Hematopoietic multipotent progenitor cell (in vitro differentiated cells): ENCODE measurements at places on chromosomes 1 and 21.

DNA sequence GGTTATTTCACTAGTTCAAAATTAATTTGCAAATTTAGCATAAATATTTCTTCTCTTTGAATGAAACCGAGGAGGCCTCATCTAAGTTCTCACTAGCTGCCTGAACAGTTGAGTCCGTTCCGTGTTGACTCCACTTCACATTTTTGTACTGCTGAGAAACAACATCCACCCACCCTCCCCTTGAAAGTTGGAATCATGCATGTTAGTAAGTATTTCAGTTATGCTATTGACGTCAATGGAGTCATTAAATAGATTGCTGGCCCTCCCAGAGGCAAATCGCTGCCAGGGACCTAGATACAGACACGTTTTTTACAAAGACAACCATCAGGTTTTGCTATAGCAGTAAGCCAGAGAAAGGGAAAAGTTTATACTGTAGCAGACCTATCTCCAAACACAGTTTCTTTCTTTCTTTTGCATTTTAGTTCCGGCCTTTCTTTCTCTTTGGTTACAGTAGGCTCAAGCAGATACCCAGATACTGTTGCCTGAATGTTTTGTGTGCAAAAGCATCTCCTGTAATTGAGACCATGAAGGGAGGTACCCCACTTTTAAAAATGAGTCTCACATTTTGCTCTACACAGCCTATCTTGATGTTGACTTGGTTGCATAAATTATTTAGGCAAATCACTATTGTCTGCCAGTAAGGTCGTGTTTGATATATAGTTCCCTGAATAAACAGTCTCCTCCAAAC lies 262.6 kb upstream of the SGIP1 start:
- DNase-seq = no peak

DNA sequence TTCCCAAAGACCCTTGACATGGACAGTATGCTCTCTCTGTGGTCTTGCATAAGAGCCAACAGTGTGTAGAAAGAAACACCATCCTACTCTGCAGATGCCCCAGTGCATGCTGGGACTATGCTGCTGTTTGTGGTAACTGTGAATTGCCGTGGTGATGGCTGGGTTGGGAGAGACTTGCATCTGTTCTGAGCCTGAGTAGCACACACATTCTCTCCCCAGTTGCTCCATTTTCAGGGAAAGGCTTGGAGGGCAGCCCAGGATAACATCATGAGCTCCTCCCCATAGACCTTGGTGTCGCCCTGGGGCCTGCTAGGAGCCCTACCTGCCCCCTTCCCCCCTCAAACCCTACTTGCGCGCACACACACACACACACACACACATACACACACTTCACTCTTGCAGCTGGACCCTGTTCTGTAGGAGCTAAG lies 120.9 kb upstream of the IPO9 start:
- DNase-seq = no peak

GRCh38 chr1:152960452-152961044 lies 9.9 kb upstream of the SPRR4 start:
- no peak for DNase-seq

- no peak for DNase-seq
These were observed 11.4 kb downstream of the SMYD2 start for GRCh38 chr1:214292322-214292721.
